EH (cell line): ENCODE measurements at places on chromosomes 4 and X.

GRCh38 chrX:136953867-136954787 is 73.6 kb upstream of the RBMX start:
- peak; percentile 63 for DNase-seq

DNA sequence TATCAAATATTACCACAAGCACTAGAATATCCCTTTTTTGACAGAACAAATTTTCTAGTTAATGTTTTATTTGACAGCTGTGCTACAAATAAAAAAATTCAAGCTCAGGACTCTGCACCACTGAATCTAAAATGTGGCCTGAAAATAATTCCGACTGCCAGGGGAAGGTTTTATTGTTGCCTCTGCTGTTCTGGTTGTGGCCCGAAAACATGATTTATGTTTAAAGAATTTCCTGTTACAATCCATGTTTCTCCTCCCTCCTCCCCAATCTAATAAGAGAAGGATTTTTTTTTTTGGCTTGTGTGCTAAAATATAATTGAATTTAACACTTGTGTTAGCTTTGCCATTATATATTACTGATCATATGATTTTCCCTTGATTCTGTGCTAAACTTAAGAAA is 227.8 kb downstream of the DCLK2 start:
- DNase-seq, result peak; percentile 82

- DNase-seq, result peak; percentile 1
These were observed 30.6 kb downstream of the HSD17B11 start for GRCh38 chr4:87360338-87360935.

- no peak for DNase-seq
These were observed 8.2 kb downstream of the HPGDS start for GRCh38 chr4:94334476-94334875.

- no peak for DNase-seq
These were observed 437.5 kb upstream of the BOD1L1 start for GRCh38 chr4:14064984-14065383.

GRCh38 chr4:184282251-184282713 is 64.6 kb upstream of the ENPP6 start:
- no peak for DNase-seq

DNA sequence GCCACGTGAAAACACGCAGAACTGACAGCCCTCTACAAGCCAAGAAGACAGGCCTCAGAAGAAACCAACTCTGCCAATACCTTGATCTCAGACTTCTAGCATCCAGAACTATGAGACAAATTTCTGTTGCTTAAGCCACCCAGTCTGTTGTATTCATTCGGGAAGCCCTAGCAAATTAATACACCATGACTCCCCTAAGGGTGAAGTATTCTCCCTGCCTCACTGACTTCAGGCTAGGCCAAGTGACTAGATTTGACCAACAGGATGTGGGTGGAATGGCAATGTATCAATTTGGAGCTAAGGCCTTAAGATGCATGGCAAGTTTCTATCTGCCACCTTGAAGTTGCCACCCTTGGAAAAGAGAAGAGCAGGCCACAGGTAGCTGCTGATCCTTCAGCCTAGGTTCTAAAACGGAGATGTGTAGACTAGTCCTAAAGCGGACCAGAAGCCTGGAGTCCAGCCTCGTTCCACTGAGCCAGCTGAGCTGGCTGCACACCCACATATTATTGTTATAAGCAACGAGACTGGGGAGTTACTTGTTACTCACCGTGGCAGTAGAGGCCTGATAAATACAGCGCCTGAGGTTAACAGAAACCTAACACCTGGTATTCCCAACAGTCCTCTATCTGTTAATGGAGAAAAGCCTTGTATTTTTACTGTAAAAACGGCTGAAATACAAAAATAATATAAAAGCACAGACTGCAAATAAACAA is 16.4 kb downstream of the SCARB2 start:
- DNase-seq, result peak; percentile 57

GRCh38 chr4:84971319-84971932 is 4.9 kb upstream of the WDFY3 start:
- DNase-seq, result peak; percentile 67

DNA sequence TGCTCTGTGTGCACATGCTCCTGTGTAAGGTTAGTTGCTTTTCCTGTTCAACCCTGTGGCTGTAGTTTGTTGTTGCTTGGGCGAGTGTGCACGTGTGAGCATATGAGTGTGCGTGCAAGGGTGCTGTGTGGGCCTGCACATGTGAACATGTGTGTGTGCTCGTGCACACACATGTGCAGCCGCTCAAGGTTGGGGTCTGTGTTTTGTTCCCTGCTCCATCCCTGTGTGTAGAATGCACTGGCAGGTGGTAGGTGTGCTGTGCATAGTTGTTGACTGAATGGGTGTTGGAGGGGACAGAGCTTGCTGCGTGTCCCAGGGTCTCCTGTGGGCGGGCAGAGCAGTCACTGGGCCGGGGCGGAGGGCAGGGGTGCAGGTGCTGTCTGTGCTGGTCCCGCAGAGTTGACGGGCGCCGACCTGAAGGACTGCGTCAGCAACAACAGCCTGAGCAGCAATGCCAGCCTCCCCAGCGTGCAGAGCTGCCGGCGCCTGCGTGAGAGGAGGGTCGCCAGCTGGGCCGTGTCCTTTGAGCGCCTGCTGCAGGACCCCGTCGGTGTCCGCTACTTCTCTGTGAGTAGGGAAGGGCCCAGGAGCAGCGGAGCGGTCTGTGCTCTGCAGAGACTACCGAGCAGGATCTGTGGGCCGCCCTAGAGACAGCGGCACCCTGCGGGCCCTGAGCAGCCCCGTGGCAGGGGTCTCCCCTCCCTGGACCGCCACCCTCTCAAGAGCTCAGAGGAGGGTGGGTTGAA is 27.9 kb upstream of the HGFAC start:
- no peak for DNase-seq

GRCh38 chr4:121457278-121457875 is 76.6 kb upstream of the QRFPR start:
- DNase-seq, result no peak

- peak; percentile 42 for DNase-seq
These were observed 86.8 kb upstream of the FAM241A start for GRCh38 chr4:112058433-112058832.

DNA sequence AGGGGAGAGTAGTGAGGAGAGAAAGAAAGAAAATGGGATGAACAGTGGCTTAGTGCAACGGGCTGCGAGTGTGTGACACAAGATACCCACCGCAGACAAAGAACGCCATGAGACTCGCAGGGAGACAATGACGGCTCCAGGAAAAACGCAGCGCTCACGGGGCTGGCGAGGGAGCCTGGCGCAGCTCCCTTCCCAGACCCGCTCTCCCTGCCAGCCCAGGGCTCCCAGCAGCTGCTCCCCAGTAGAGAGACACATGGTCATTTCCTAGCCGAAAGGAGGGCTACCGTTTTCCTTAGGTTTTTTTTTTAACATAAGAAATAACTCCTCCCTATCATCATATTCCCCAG is 149.5 kb downstream of the MAML3 start:
- peak; percentile 55 for DNase-seq

DNA sequence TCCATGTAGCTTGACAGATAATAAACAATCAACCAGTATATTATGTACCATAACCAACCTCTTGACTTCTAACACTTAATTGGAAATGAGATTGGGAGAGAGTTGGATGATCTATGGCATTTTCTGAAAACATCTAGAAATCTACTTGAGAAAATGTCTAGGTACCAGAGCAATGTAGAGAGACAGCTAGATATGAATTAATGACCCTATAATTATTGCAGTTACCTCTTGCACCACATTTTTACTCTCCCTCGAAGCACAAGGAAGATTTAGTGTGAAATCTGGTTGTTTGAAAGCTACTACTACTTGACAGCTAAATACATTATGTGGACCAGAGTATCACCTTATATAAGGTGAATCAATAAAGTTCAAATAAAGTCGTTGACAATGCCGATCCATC is 1534.4 kb upstream of the IGFBP7 start:
- DNase-seq, result no peak

- peak; percentile 40 for DNase-seq
These were observed 241.7 kb upstream of the TEX13A start for GRCh38 chrX:105462186-105462585.

- peak; percentile 93 for DNase-seq
These were observed 1.4 kb upstream of the MAGED1 start for GRCh38 chrX:51891821-51892551.

DNA sequence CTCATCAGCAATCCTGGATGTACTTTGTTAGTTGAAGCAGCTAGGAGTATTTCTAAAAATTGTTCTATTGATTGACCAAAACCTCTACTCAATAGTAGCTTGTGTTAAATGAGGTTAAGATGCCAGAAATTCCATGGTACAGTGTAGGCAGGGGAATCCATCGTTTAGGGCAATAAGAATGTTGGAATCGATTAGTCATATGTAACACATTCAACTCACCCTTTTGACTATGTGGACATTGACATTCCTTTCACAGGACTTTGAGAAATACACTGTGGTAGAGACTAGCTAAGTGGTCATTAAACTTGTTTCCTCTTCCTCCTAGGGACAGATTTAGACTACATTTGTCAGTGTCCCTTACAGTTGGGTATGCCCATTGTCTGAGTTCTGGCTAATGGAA is 40.2 kb downstream of the KDM5C start:
- DNase-seq, result peak; percentile 76
